Left ventricle myocardium superior (tissue), 1 donor: ENCODE measurements at places on chromosomes 3 and 15. TPM values are rescaled to one million over a fixed set of nuclear protein-coding genes. Genes with fewer than 3 reads are reported as not detected.

DNA sequence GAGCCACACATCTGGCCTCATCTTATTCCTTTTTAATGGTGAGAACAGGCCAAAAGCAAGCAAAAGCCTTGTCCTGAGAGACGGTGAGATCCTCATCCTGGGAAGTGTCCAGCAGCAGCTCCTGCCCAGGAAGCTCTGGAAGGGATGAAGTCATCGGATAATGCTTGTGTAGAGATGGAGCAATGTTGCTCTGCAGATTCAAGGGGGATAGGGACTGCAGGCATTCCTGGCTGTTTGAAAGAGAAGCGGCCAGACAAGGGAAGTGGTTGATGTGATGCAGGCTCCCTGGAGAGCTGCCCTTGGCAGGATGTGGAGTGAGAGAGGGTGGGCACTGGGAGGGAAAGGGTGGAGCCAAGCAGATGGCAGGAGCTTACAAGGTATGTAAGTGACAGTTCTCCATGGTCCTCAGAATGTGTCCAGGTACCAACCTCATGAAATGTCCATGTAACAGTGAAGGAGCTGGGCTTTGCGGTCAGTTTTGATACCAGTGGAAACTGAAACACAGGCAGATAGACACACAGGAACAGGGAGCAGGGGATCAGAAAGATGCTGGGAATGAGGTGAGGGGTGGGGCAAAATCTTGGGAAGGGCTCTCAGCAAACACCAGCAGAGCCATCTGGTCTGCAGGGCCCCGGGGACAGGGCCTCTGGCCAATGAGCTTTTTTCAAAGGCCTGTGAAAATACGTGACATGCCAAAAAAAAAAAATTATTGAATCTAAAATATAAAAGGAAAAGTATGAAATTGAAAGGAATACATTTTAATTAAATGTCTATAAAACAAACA, 32.2 kb upstream of the LACTB start:
- DNase-seq: peak; percentile 63

GRCh38 chr3:156290924-156291271, 170.5 kb downstream of the KCNAB1 start:
- no peak for DNase-seq

GRCh38 chr3:53170325-53171063, 9.5 kb downstream of the PRKCD start:
- DNase-seq: peak; percentile 50

DNA sequence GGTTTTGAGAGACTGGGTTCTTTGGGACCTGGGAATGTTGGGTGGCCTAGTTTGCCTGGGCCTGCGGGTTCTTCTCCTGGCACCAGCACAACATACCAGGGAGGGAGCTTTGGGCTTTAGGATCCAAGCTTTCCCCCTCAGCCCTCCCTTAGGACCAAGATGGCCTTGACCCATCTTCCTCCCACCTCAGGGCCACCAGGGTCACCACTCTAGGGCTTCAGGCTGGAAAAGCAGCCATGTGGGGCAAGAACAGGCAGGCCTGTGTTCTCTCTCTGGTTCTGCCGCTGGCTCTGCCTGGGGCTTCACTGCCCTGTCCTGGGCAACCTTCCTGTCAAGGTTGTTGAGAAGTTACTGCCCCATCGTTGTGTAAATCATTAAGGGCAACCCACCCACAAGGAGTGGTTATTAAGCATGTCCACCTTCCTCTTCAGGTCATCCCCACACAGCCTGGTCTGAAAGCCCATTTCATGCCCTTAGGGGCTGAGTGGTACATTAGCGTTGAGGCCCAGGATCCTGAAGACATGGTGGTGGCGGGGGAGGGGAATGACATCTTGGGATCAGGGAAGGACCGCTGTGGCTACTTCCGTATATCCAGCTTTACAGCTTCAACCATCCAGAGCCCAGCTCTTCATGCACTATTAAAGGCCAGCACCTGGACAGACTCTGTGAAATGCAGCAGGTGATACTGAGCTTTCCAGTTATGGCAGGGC, 652 bp downstream of the DUOX1 start:
- no peak for DNase-seq

- no peak for DNase-seq
These were observed 212.1 kb downstream of the ADAMTS17 start for GRCh38 chr15:100129677-100130076.

The PLA2G4F gene
- total RNA-seq: 5.2 TPM

- peak; percentile 84 for DNase-seq
These were observed 421 bp downstream of the BMF start for GRCh38 chr15:40108061-40108854.

DNA sequence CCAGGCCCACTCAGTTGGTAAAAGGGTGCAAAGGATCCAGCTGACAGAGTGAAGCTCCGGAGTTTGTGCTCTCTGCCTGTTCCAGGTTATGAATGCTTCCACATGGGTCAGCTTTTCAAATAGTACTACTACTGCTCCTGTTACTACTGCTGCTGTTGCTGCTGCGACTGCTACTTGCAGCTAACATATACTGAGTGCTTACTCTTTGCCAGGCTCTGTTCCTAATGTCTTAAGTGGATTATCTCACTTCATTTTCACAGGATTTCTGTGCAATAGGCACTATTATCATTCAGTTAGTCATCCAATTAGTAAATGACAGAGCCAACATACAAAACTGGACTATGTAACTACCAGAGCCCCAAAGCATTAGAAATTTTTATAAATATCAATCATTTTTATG, 106.5 kb downstream of the IQCH start:
- DNase-seq: no peak

GRCh38 chr15:41970456-41970855, 1.9 kb downstream of the EHD4 start:
- no peak for DNase-seq

- no peak for DNase-seq
These were observed 140.9 kb upstream of the GRM7 start for GRCh38 chr3:6719999-6720398.

DNA sequence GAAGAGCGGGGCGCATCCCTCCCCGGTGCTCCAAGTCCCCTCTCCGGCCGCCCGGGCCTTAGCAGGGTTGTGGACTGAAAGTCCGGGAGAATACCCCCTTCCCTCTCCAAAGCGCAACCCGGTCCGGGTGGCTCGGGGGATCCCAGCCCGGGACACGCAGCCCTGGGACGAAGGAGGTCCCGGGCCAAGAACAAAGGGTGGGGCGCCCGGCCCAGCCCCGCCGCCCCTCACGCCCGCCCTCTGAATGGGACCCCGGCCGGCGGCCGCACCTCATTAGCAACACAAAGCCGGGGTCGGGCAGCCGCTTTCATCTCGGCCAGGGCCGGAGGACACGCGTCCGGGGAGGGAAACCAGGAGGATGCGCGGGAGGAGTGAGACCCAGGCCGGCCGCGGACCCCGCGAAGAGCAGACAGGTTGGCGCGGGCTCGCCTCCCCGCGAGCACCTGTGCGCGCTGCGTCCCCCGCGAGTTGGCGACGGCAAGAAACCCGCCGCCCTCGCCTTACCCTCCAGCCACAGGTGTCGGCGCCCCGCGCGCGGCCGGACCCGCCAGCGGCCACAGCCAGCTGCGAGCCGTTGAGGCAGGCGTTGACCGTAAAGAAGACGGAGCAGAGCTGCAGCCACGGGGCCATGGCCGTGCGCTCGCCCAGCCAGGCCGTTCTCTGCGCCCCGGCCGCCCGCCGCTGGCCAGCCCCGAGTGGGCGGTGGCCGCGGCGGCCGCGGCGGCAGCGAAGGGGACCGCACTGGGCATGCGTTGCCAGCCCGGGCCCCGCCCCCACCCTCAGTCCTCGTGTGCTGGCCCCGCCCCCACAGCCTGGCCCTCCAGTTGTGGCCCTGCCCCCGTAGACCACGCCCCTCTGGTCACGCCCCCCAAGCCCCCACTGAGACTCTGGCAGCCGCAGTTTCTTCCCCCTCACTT, at the start of gene IL17RD:
IL17RD (minus strand) TSS at position 697 of the 917 bp plus-strand sequence; CDS start at position 630, 67 bp downstream.
- peak; percentile 90 for DNase-seq

The OR5K4 gene
- not detected for total RNA-seq

The TIGIT gene
- not detected for total RNA-seq

DNA sequence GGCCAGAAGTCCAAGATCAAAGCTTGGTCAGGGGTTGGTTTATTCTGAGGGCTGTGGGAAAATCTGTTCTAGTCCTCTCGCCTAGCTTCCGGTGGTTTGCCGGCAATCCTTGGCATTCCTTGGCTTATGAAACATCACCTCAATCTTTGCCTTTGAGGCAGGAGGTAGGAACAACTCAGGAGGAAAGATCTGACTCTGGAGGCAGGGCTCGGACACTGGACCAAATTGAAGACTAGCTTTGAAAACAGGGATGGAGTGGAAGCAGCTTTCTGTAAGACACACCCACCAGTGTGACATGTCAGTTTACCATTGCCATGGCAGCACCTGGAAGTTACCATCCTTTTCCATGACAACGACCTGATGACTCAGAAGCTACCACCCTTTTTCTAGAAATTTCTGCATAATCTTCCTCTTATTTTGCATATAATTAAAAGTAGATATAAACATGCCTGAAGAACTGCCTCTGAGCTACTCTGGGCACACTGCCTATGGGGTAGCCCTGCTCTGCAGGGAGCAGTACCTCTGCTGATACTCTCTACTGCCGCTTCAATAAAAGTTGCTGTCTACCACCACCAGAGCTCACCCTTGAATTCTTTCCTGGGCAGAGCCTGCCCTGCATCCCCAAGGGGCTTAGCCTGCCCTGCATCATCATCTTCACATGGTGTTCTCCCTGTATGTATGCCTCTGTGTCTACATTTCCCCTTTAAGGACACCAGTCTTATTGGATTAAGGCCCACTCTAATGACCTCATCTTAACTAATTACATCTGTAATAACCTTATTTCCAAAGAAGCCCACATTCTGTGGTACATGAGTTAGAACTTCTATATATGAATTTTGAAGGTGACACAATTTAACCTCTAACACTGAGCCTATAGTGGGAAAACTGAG, 38.3 kb upstream of the TM4SF4 start:
- no peak for DNase-seq

The CLDN11 gene
- 4.2 TPM for total RNA-seq

DNA sequence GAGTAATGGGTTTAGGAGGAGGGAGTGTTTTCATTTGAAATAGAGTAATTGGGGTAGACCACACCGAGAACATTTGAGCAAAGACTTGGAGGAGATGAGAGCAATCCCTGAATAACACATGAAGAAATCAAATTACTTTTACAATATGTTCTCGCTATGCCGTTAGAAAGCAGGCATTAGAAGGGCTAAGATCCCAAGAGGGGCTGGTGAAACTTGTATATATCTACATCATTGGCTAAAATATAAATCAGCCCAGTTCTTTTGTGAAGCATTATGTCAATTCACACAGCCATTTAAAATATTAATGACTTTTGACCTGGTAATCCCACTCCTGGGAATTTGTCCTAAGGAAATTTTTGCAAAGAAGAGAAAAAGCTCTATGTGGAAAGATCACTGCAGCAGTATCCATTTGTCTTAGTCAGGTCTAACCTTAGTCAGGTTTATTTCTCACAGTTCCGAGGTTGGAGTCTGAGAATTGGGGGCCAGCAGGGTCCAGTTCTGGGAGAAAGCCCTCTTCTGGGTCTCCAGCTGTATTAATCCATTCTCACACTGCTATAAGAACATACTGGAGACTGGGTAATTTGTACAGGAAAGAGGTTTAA, 31.0 kb downstream of the CCDC32 start:
- no peak for DNase-seq

- DNase-seq: no peak
These were observed 89.9 kb upstream of the FLNB start for GRCh38 chr3:57918123-57918837.

GRCh38 chr15:85761635-85762034, 33.1 kb downstream of the KLHL25 start:
- no peak for DNase-seq

The CHDH gene
- total RNA-seq: 12.7 TPM

- peak; percentile 44 for DNase-seq
These were observed 36.1 kb downstream of the PTH1R start for GRCh38 chr3:46913644-46914043.

GRCh38 chr3:44146073-44146472, 95.6 kb upstream of the TOPAZ1 start:
- no peak for DNase-seq

GRCh38 chr15:70099967-70100473, 2.3 kb upstream of the TLE3 start:
- no peak for DNase-seq

DNA sequence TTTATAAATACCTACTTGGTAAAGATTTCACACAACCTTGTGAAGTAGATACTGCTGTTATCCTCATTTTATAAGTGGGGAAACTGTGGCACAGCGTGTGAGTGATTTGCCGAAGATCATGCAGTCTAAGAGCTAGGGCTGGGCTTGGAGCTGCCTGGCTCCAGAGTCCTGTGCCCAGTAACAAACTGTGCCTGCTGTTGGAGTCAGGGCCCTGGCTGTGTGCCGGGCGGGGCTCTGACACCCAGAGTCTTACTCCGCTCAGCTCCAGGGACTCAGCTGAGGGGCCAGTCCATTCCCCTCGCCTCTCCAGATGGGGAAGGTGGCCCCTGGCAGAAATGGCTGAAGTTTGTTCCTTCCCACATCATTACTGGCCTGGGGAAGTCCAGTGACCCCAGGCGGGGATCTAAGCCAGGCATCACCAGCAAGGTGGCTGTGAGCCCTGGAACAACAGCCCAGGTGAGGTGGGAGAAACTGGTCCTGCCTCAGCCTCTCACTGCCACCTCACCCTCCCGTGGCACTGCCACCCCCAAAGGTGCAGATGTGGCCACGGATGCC, 17.3 kb upstream of the PLXNA1 start:
- peak; percentile 11 for DNase-seq

DNA sequence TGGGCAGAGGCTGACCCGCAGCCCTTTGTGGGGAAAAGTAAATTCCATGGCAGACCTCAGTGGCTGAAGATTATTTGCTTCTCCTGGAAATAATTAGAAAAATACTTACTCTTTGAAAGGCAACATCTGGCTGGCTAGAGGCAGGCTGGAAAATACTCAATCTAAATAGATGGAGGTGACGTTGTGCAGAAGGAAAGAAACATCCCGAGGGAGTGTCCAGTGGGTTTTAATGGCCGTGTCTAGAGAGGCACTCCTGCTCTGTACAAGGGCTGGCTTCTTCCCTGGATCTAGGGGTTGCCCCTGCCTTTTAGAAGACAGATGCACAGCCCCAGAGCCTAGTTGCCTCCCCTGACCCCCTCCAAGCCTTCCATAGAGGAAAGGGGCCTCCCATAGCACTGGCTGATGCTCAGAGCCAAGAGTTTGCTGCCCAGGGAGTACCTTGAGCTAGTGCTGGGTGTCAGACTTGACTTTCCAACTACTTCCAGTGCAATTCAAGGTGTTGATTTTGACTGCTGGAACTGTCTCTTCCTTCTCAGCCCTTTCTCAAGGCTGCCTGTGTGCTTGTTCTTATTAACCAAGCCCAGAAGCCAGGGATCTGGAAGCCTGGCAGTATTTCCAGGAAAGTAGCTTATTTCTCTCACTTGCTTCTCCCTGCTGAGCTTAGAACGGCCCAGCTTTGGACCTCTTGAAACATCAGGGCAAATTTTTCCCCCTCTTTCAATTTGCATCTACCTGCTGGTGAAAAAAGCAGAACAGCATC, 27.4 kb downstream of the CGNL1 start:
- DNase-seq: no peak

The P2RY14 gene
- total RNA-seq: 4.4 TPM

The SLC28A1 gene
- 0.50 TPM for total RNA-seq

GRCh38 chr3:62249484-62249776, 123.9 kb downstream of the FEZF2 start:
- DNase-seq: no peak

- no peak for DNase-seq
These were observed 151.7 kb upstream of the GRM7 start for GRCh38 chr3:6709178-6709577.
